Hypothalamus (tissue), 51 donors: ENCODE measurements at places on chromosomes 3 and 15.

DNA sequence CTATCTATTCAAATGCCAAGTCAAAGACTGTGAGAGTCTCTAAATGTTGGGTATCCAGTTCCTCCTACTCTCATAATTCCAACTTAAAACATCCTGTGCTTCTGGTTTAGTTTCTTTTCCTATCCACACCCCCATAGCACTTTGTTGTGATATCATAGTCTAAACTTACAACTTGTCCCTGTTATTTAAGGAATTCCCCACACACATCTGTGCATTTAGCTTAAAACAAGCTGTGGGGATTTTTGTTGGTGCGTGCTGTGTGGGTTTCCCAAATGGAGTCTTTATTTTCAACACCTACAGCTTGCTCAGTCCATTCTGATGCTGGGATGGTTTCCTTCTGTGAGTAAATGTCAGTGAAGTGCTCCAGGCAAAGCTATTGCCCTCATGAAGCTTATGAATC, 167.3 kb downstream of the GMNC start:
- no peak for DNase-seq

DNA sequence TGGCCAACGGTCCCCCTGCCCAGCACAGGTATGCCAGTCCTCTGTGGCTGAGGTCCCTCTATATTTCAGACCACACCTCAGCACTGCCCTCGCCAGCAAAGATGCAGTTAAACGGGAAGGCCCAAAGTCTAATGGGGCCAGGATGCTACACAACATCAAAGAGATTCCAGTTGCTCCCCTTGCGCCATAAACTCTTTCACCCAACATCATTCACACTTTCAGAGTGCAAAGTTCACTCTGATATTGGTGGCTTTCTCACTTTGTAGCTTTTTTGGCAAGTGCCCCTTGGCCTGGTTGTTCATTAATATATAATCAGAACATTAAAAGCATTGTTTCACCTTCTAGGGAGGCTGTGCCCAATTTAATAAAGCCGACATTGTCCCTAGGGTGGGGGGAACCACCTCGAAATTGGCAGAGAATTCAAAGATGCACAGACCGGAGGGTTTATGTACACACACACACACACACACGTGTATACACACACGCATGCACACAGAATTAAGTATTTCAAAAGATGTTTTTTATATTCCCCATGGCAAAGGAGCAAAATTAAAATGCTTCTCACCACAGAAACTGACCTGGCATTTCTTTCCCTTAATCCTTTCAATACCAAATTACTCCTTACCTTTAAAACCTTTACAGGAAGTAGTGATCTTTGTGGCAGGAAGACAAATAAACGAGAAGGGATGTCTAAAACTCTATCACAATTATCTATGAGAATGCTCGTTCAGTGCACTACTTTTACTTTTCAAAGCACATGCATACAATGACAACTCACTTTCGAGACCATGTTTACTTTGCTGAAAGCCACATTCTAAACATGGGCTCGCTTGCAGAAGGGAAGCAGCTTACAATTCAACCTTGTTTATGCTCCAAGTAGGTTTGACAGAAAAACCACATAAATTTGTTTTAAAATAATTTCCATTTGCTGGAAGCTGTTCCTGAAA, 19.5 kb downstream of the LRIG1 start:
- no peak for DNase-seq

DNA sequence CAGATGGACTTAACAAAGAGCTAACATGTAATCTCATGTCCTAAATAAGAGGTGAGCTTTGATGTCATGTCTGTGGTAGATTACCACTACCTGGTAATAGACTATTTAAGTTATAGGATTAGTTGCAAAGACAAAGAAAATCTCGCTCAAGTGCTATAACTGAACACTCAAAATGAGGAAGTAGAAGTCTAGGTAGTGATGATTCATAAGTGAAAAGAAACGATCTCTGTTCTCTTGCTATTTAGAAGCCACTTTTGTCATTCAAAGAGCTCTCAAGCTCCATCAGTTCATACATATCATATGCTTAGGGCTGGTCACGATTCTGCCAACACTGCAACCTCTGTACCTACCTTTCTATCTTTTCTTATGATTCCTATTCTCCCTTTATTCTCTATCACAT, 110.9 kb downstream of the EDEM1 start:
- no peak for DNase-seq

DNA sequence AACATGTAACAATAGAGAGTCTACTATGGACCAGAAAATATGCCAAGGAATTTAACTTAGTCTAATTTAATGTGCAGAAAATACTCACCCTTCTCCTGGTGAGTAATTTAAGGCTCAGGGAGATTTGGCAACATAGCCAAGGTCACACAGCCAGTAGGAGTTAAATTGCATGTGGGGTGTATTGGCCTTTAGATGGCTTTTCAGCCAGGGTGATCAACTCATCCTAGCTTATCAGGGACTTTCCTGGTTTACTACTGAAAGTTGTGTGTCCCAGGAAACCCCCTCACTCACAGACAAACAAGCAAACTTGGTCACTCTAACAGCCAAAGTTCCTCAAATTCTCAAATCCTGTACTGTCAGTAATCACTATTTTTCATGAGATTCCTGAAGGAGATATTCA, 2.6 kb upstream of the SLC9A9 start:
- DNase-seq, result no peak

GRCh38 chr15:73781038-73781925, 28.1 kb upstream of the INSYN1 start:
- DNase-seq, result no peak

DNA sequence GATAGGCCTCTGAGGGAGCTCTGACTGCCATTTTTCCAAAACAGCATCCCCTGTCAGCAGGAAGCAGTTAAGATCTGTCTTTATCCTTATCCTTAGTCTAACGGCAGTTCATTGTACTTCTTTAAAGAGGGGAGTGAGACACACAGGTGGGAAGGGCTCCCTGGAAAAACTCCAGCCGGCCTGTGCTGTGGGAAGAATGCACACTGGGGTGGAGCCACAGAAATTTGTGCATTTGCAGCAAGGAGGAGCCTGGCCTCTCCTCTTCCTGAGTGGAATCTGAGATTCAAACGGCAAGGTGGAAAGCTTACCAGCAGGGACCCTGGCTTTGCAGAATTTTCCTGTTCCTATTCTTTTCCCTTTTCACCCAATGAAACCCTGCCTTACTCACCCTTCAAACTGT, 1209.4 kb downstream of the ROBO2 start:
- DNase-seq, result no peak

DNA sequence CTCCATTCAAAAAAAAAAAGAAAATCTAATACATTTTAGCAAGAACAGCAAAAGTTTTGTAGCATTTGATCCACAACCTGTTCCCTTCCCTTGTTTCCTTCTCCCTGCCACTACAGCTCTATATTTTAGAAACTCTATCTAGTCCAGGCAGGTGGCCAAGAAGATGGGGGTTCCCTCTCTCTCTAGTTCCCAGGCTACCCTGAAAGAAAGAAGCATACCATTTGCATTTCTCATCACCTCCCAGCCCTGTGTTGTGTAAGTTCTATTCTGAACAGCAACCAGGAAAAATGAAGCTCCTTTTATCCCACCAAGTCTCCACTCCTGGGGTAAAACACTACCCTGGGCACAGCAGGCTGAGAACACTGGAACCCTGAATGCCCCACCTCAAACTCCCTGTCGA, 100.0 kb downstream of the PCCB start:
- DNase-seq, result no peak

- DNase-seq, result no peak
These were observed 37.2 kb downstream of the PSTPIP1 start for GRCh38 chr15:77032052-77032646.

DNA sequence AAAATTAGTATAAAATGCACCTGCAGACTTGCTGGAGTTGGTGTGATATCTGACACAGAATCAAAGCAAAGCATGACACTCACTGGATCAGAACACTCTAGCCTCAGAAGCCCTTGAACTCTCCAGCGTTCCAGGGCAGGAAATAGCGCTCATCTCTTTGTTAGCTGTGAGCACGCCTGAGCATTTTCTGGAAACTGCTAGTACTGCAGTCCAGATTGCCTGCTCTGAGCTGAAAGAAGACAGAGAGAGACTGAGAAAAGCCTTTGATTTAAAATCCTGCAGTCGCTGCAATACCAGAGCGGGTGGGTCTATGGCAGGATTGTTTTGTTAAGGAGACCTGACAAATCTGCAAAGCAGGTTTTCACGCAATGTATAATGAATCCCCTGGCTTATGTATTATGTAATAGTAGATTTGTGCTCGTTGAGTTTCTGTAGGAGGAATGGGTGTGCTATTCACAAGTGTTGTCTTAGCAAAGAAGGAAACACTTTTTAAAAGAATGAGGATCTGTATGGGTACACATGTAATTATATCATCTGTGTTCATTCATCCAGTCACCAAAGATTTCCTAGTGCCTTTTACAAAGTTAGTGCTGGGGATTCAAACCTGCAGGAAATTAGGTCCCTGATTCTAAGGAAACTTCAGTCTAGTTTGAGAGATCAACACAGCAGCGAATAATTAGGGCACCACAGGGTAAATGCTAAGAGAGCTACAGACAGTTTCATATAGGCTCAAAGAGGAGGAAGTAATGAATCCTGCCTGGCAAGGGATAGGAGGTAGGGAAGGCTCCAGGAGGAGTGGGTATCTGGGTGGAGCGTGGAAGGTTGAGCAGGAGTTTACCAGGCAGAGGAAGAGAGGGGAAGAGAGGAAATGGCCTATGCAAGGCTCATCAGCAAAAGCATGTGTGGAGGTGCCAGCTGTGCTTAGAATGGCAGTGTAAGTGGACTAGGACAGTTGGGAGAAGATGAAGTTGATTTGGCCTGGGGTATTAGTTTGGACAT, 26.1 kb upstream of the MGLL start:
- peak; percentile 68 for DNase-seq

GRCh38 chr3:31252216-31253185, 280.2 kb upstream of the STT3B start:
- DNase-seq, result no peak

DNA sequence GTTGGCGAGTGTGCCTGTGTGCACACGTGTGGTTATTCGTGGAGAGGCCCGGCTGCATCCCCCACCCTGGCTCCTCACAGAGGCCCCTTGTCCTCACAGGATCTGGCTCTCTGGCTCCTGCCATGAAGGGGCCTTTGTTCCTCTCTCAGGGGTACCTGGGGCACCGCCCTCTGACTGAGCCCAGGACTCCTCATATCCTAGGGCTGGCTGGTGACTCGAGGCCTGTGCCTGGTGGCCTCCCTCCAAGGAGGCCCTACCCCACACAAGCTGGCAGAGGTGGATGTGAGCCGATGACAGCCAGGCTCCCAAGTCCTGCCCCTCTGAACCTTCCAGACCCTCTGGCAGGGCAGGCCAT, 10.0 kb downstream of the PRKCD start:
- no peak for DNase-seq

DNA sequence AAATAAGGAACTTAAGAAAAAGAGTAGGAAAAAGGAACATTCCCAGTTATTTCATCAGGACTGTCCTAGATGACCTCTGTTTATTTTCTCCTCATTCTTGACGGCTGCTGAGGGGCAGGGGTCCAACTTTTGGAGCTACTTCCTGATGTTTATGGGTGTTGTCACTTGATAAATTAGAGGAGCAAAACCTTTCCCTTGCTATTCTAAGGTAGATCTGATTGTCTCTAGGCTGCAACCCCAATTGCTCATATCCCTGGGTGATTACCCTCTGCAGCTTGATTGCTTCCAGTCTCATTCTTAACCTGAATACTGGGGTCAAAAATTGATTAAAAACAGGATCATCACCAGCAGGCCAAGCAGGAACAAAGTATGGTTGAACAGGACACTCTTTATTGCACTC, 311.0 kb upstream of the NDN start:
- no peak for DNase-seq

GRCh38 chr3:67765575-67765974, 111.2 kb upstream of the SUCLG2 start:
- DNase-seq, result no peak

GRCh38 chr3:37290551-37290950, 116.2 kb upstream of the LRRFIP2 start:
- DNase-seq, result no peak

- DNase-seq, result no peak
These were observed 5.9 kb downstream of the SOX2 start for GRCh38 chr3:181717549-181718171.

DNA sequence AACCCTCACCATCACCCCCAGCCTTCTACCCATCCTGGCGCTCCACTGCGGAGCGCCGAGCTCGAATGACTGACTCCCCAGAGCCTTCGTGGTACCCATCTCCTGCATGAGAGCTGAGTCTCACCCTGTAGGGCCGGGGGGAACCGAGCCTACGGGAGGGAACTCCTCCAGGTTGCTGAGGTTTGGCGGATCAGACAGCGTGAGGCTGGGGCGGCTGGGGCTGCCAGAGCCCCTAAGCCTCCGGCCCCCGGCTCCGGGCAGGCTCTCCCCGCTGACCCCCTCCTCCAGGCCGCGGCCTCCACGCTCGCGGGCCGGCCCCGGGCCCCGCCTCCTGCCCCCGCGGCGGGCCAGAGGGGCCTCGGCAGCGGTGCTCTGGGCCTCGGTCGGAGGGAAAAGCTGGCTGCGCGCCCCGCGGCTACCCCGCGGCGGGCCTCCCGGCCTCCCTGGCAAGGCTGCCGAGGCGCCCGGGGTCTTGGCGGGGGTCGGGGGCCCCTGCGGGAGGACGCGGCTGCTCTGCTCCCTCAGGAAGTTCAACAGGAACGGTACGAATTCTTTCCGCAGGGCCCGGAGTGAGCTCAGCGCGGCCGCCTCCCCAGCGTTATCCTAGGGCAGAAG, 643 bp downstream of the CDAN1 start:
- DNase-seq, result no peak

DNA sequence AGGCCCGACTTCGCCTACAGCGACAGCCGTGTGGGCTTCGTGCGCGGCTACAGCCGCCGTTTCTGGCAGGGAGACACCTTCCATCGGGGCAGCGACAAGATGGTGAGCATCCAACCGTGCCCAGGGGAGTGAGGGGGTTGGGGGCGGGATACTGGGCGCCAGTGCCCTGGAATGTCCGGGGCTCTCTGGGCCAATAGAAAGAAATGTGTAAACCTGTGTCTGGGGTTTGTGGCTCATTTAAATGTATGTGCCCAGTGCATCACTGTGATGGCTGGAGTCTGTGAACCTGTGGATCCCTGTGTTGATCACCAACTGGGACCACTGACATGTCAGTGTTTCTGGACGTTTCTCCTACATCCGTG, 423 bp downstream of the CHAC1 start:
- no peak for DNase-seq

GRCh38 chr3:194306109-194306686, 44.9 kb downstream of the CPN2 start:
- DNase-seq, result no peak

GRCh38 chr3:72872183-72872582, 15.7 kb upstream of the GXYLT2 start:
- no peak for DNase-seq

DNA sequence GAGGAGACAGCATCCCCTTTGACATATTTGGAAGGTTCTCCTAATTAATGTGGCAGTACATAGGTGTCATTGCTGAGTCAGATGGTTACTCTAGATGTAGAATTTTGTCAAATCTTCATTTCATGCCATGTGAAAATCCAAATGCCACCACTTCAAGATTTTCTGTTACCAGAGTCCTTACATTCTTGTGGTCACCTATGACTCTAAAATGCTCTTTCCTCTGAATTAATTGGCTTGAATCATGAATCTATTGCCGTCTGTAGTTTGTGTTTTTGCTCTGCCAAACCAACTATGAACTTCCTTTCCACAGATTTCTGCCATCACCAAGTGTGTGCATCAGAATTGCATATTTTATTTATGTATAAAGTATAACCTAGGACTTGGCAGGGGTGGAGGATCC, 269.4 kb upstream of the ZPLD1 start:
- DNase-seq, result no peak
